CD4-positive, CD25-positive, alpha-beta regulatory T cell (primary cell): ENCODE measurements at places on chromosomes 12 and 14. TPM values are rescaled to one million over a fixed set of nuclear protein-coding genes. Genes with fewer than 3 reads are reported as not detected.

DNA sequence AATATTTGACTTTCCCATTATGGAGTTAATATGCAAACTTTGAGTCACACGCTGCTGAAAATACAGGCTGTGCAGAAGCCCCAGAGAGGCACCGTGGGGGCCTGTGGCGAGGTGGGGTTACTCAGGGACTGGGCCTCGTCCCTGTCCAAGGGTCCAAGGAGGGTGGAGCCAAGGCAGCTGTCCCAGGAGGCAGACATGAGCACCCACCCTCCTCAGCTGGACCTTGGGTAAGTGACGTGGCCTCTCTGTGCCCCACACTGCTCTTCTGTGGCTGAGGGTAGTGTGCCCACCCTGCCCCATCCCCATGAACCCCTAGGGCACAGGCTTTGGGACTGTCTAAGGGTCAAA, 39.4 kb downstream of the FAM222A start:
- no peak for DNase-seq

TMCC3 gene
- polyA plus RNA-seq, result 0.13 TPM

FAIM2 gene
- 3.1 TPM for polyA plus RNA-seq

- no peak for DNase-seq
Observed at GRCh38 chr14:63078569-63078968, 33.3 kb upstream of the KCNH5 start.

DNA sequence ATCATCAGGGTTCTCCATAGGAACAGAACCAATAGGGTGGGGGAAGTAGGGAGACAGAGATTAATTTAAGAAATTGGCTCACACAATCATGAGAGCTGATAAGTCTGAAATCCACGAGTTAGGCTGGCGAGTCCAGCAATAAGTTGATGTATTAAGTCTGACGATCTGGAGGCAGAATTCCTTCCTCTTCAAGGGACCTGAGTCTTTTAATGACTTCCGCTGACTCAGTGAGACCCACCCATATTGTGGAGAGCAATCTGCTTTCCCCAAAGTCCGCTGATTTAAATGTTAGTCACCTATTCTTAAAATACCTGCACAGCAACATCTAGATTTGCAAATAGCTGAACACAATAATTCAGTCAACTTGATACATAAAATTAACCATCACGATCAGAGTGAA, 97.8 kb downstream of the SPTSSA start:
- DNase-seq, result no peak

DNA sequence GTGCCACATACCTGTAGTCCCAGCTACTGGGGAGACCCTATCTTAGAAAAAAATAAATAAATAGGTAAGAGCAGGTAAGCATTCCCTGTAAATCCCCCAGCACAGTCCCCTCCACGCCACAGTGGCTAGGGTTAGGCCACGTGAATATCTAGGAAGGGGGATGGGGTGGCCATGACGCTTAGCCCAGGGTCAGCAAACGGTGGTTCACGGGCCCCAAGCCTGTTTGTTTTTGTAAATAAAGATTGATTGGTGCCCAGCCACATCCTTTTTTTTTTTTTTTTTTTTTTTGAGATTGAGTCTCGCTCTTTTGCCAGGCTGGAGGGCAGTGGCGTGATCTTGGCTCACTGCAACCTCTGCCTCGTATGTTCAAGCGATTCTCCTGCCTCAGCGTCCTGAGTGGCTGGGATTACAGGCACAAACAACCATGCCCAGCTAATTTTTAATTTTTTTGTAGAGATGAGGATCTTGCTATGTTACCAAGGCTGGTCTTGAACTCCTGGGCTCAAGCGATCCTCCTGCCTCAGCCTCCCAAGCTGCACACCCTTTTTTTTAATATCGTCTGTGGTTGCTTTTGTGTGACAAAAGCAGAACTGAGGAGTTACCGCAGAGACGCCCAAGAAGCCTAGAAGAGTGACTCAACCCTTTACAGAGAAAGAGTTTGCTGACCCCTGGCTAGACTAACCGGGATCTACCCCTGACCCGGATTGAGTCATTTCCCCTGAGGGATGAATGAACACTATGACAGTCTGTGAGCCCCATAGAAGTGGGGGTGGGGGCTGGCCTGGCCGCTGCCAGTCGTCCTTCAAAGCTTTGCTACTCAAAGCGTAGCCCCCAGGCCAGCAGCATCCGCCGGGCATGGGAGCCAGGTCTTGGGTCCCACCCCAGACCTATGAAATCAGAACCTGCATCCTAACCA, 113.7 kb upstream of the NCOR2 start:
- no peak for DNase-seq

GRCh38 chr14:72619111-72619571, 274.8 kb downstream of the DPF3 start:
- no peak for DNase-seq

ASCL1 gene
- not detected for polyA plus RNA-seq

NTF3 gene
- polyA plus RNA-seq, result not detected

DNA sequence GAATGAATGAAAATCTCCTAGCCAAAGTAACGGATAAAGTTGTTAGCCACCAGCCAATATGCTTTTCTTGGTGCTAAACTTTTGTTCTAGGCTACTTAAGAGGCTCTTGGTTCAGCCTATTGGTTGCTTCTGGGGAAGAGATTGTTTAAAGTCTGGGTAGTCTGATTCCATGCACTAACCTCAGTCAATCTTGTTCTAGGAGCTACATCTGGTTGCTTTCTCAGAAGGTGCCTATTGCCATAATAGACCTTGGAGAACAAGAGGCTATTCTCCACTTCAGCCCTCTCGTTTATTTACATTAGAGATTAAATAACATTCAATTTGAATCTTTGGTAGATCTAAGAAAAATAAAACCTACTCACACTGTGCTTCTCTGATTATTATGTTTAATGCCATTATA, 40.8 kb upstream of the OTOGL start:
- no peak for DNase-seq

GRCh38 chr14:97336179-97336578, 539.0 kb downstream of the VRK1 start:
- DNase-seq, result peak; percentile 33
